ENCODE measurements at places on chromosomes 2 and 18. TPM values are rescaled to one million over a fixed set of nuclear protein-coding genes. Genes with fewer than 3 reads are reported as not detected.

DNA sequence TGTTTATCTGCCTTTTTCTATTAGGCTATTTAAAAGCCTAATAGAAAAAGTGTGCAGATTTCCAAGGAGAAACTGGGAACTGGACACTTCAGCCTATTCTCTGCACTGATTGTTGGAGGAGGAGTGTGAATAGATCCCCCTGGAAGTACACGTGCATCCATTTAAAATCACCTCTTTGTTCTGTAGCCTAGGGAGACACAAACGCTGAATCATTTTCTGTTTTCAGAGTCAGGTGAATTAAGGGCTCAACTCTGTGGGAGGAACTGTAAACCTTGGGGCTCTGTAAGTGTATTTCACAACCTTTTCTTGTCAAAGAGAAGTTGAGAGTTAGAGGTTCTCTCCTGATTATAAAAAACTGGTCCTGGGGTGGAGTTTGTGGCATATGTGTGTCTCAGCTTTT is 159.7 kb downstream of the SPAG16 start:
- peak; percentile 10 for DNase-seq

SRD5A2 gene
- 0.52 TPM for total RNA-seq

DNA sequence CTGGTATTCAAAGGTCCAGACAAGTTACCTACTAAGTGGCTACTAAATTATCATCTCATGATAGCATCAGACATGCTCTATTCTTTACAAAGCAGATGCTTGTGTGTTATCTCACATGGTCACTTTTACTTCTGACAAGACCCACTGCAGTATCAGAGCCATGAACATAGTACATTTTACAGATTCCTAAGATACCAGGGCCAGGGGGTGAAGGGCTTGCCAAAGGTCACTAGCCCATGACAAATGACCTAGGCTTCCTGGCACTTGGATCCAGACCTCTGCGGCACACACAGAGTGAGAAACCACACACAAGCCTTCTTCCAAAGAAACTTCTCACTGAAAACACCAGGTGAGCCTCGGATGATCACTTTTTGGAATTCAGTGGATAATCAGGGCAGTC is 446.8 kb downstream of the EIPR1 start:
- no peak for DNase-seq

- no peak for DNase-seq
These were observed 41.7 kb downstream of the PTPRM start for GRCh38 chr18:7608781-7609201.

GRCh38 chr2:200774920-200775319 is 36.8 kb upstream of the BZW1 start:
- DNase-seq: no peak

DNA sequence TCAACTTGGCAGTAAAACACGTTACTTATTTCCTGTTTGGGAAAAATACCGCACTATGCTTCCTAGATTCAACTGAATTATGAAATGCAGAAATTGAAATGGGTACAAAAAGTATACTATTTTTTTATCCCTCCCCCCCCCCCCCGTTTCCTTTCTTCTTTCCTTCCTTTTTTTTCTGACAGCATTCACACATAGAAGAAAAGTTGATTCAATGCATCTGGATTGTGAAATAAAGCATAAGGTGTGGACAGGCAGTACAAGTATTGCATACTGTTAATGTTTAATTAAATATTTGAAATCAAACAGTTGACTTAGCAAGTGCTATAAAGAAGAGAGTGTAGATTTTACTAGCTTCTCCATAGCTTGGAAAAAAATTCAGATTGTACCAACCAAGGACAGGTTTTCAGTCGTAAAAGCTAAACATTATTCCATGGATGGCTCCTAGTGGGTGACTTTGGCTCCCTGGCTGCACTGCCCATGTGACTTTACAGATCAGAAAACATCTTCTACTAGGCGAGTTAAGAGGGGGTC is 21.6 kb upstream of the AGFG1 start:
- DNase-seq: no peak

AGXT gene
- 90.8 TPM for total RNA-seq

- no peak for DNase-seq
These were observed 416.2 kb upstream of the LYPD1 start for GRCh38 chr2:133086176-133086575.

TRABD2A gene
- total RNA-seq: 2.2 TPM

DNA sequence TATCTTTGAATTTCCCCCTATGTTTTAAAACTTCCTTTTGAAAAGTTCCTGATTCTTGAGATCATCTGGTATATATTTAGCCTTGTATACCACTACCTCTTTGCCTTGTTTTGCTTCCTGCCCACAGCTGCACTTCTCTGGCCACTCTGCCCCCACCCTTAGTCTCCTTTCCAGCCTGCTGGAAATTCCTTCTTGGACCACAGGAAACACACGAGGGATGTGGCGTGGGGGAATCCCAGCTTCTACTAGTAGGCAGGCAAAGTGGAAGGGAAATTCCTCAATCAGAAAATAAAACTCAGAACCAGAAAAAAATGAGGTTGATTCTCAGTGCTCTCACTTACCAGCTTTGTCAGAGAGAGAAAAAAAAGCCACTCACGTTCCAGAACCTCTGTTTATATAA is 13.4 kb downstream of the IL18RAP start:
- DNase-seq: no peak

GRCh38 chr2:120917886-120918285 is 182.2 kb downstream of the GLI2 start:
- no peak for DNase-seq

GRCh38 chr2:24724111-24724775 is 68.9 kb downstream of the PTRHD1 start:
- no peak for DNase-seq

RGPD3 gene
- 0.27 TPM for total RNA-seq

DNA sequence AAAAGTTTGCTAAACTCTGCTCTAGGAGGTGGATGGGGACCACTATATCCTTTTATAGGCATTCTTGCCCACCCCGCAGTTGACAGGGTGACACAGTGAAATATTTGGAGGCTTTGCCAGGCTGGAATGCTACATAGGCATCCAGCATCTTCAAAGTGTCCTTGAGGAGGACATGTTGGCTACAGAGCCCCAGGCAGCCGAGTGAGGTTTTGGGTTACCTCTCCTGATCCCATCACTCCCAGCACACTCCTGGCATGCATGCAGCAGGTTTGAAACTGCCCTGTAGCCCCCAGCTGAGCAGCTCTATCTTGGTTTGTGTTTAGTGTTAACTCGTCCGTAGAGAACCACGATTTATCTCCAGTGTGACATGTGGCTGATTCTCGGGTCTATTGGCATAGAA is 7.3 kb downstream of the FOSL2 start:
- no peak for DNase-seq

- peak; percentile 34 for DNase-seq
These were observed 16.7 kb upstream of the DSG1 start for GRCh38 chr18:31301201-31301655.

DNA sequence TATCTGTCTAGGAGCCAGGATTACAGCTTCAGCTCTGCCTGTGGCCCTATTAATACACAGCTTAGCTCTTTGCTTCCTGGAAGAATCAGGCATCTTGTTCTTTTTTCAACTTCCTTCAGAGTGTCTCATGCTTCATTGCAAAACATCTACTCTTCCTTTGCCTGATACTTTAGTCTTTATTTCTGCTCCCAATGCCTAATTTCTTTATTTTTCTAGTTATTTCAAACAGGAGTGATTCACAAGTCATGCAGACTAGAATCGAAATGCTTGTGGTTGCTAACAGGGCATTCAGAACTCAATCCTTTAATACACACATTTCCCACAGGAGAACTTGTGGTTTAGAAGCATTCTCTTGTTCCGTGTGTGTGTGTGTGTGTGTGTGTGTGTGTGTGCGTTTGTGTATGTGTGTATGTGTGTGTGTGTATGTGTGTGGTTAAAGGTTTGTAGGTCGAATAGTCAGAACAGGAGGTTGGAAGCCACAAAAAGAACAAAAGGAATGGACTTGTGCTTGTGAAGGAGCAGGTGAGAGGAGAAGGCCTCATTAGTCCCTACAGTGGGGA is 28.3 kb upstream of the INSIG2 start:
- no peak for DNase-seq

KIF5C gene
- 5.4 TPM for total RNA-seq

- DNase-seq: no peak
These were observed 1033.2 kb upstream of the NXPH2 start for GRCh38 chr2:139813340-139813739.

RAB27B gene
- total RNA-seq: 13.1 TPM

Data from hepatocyte (in vitro differentiated cells).